ENCODE measurements at places on chromosomes 6 and 20.

- no peak for DNase-seq
Observed at GRCh38 chr6:155466539-155466938, 10.9 kb upstream of the NOX3 start.

DNA sequence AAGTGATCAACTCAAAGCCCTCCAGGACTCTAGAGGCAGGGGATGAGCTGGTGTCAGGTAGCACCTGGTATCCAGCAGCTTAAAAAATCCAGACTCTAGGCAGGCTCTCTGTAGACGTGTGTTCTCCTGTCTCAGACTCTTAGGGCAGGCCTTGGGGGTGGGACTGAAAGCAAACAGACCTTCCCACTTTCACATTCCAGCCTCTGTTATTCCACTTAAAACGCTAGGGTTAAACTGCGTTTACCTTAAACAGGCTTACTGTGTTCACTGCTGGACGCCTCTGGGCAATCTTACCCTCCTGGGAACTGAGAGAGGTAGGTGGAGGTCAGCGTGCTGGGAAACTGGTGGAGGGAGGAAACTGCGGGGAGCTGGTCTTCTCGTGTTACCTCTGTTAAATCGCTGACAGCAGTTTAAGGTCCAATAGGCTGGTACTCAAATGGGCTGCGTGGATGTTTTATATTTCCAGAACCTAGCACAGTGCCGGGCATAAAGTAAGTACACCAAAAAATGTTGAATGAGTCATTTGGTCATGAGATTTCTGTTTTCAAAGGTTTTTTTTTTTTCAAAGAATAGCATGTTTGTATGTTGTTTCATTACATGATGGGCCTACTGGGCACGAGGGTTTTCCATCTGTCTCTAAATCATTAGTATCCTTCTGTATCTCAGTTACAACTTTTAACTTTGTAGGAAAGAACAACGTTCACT lies at the start of gene GCNT2:
Gene GCNT2, plus strand, starts transcription at position 248 of the 705 bp plus-strand sequence. CDS start 7,561 bp downstream, outside the sequence.
- no peak for DNase-seq

GRCh38 chr6:42984924-42985475 lies 630 bp downstream of the PPP2R5D start:
- no peak for DNase-seq

GRCh38 chr6:143024977-143025376 lies 35.7 kb upstream of the AIG1 start:
- DNase-seq = no peak

DNA sequence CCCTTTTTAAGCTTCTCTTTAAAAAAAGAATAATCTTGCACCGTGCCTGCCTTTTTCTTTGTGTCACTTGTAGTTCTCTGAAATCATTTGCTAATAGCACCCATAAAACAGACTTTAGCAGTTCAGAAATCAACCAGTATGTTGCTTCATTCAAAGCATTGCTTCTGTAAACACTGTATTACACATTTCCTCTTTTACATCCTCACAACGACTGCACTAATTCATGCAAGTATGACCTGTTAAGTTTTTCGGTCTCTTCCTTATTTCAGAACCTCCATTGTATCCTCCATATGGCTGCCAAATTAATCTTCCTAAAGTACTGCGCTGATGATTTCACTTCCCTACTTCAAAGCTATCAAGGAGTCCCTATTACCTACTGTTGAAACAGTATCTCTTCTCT lies 142.9 kb upstream of the RNF217 start:
- no peak for DNase-seq

- no peak for DNase-seq
Observed at GRCh38 chr6:19380293-19380692, 456.9 kb upstream of the ID4 start.

DNA sequence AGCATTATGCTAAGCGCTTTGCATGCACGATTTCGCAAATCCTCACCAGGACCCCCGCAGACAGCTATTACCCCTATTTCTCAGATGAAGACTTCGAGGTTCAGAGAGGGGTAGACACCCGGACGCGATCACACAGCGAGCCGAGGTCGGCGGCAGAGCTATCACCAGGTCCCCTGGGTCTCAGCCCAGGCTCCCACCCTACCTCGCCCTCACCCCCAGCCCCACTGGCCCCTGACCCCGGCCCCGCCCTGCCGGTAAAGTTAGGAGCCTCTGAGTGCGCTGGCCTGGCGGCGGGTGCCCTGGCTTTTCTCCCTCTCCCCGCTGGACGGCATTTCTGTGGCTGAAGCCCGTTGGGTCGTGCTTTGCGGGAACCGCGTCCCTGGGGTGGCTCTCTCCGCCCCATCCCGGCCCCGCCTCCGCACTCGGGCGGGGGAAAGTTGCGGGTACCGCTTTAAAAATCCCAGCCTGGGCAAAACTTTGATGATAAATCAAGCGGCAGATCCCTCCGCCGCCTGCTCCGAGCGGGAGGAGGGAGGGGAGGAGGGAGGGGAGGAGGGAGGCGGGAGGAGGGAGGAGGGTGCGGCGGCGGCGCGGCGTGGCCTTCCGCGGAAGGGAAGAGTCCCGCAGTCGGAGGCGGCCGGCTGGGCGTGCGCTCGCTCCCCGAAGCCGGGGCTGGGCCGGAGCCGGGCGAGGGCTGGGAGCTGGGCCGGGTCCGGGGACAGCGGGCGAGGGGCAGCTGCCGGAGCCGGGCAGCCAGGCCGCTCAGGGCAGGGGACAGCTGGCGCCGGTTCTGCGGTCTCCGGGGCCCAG lies at the start of gene VSTM2L:
Gene VSTM2L, plus strand, starts transcription at position 624 of the 810 bp plus-strand sequence. CDS start 224 bp downstream, outside the sequence.
- no peak for DNase-seq

- no peak for DNase-seq
Observed at GRCh38 chr6:90488816-90489215, 98.1 kb downstream of the MAP3K7 start.

GRCh38 chr20:54190217-54190616 lies 16.4 kb upstream of the CYP24A1 start:
- no peak for DNase-seq

- no peak for DNase-seq
Observed at GRCh38 chr20:9839626-9840025, 750 bp upstream of the PAK5 start.

GRCh38 chr6:38877721-38878120 lies 162.6 kb downstream of the DNAH8 start:
- no peak for DNase-seq

DNA sequence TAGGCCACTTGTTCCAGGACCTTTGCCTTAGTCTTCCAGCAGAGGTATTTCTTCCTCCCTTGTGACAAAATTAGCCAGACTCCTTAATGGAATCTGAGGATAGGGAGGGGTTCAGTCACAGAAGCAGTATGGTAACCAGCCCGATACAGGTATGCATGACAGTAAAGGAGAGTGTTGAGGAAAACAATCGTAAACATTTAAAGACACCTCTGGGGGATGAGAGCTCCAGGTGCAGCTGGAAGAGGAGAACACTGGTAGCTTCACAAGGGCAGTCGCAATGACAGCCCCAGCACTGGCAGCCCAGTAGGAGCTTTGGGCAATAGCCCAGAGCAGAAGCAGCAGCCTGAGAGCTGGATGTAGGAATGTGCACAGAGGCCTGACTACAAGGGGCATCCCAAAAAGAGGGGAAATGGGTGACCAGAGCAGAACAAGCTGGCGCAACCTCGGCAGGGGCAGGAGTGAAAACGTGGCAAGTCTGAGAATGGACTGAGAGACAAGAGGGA lies 344.9 kb upstream of the JAG1 start:
- DNase-seq = no peak

GRCh38 chr6:167560673-167561569 lies 236.0 kb downstream of the TTLL2 start:
- no peak for DNase-seq

DNA sequence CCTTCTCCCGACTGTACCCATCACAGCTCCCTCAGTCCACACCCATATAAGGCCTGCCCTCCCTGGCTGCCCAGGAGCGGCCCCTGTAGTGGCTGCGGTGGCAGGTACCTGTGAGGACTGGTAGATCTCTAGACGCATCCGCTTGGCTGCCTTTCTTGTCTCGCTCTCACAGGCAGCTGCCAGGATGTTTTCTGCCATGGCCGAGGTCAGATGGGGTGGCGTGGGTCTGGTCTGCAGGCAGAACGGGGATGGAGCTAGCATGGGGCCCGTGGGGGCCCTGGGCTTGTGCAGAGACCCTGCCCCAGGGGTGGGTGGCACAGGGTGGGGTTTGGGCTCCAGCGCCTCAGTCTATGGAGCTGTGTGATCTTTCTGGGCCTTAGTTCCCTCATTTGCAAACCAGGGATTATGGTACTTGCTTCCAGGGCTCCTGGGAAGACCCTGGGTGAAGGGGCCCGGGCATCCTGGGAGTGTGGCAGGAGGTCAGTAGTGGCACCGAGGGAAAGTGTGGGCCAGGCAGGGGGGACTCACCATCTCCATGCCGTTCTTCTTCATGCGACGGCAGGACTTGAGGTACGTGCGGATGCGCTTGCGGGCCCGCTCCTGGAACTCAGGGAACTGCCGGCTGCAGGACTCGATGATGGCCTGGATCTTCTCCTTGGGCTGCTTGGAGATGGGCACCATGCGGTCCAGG lies 94.8 kb downstream of the ASXL1 start:
- DNase-seq = no peak

GRCh38 chr6:75130784-75131183 lies 75.1 kb downstream of the COL12A1 start:
- no peak for DNase-seq

GRCh38 chr6:5518936-5519491 lies 257.7 kb downstream of the FARS2 start:
- DNase-seq = no peak

DNA sequence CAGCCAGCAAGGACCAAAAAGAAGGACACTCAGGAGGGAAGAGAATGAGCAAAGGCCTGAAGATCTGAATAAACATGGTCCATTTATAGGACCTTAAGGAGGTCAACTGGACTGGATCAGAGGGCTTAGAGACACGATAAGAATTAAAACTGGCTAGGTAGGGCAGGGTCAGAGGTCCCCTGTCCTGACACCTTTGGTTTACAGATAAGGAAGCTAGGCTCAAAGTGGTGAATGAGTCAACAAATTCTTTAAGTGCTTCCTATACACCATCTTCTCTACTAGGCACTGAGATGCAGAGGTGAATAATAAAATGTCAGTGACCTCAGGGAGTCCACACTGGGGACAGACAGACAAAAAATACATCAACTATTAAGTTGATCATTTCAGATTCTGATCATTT lies 70.3 kb downstream of the HIVEP2 start:
- no peak for DNase-seq

- DNase-seq = no peak
Observed at GRCh38 chr6:29762781-29763214, 39.6 kb downstream of the HLA-F start.

DNA sequence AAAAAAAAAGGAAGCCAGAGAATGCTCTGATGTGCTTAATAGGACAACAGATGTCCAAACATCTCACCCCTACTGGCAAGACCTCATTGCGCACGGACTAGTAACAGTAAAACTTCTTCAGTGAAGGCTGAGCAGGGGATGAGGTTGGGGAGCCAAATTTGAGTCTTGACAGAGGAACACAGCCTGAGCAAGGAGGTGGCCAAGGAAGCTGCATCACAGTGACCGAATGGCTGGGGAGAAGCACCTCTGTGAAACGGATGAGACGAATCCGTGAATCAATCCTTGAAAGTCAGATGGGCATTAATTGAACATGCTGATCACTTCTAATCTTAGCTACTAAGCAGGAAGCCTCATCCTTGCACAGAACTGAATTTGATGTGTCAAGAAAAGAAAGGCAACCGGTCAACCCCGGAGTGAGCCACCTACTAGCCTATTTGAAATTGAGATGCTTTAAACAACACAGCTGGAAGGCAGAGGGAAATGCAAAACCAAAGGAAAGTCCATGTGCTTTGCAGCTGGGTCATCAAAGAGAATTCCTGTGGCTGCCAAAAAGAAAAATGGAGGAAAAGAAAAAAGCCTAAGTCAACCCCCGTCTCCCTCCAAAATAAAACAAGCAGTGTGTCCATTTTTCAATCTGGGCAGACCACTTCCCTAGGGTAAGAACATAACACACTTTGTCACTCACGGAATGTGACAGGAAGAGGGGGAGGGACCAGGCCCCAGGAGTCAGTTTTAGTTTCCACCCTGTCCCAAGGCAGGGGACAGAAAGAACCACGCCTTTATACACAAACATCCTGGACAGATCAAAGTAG lies 29.5 kb downstream of the PXDC1 start:
- no peak for DNase-seq

DNA sequence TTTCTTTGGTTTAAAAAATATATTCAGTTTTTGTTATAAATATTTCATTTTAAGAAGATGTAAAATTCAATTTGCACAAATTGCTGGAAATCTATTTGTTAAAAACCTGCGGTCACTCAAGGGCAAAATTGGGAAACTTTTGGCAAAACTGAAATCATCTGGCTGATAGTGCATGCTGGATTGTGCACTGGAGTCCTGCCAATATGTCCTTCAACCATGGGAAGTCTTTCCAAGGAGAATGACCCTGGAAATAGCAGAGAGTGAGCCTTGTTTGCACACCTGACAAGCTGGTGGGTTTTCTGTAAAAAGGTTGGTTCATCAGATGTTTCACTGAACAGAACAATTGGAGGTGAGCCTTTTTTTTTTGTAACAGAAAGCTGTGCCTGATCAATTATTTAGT lies 413.5 kb downstream of the BTBD3 start:
- DNase-seq = no peak

DNA sequence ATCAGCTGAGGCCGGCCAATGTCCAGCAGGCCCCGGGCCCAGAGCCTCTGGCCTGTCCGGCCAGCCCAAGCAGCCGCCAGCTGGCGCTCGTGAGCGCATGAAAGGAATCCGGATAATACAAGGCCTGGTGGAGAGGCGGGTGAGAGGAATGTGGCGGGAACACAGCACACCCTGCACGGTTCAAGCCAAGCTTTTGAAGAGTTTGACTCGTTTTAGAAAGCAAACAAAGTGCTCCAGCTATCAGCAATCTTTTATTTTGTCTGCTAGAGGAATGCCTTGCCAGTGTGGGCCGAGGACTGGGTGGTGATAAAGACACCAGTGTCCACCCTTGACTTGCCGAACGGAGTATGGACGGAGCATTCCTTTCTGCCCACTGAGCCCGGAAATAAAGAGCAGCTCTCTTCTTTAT lies 9.3 kb upstream of the NEDD9 start:
- DNase-seq = no peak

DNA sequence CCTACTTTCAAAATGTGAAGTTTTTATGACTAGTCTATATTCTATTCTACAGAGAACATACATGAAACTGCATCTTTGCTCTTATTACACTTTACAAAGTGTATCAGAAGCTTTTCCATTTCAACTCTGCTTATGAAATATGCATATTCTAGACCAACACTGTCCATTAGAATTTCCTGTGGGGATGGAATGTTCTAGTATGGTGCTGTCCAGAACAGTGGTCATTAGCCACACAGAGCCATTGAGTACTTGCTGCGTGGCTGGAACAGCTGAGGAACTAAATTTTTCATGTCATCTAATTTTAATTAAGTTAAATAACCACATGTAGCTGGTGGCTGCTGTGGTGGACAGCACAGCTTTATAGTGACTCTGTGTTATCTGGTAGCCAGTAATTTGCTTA lies 105.9 kb upstream of the PDE10A start:
- no peak for DNase-seq

All from GM18507 (cell line).